Stimulated activated memory B cell treated with anti-CD40 and anti-IgM and Interleukin-4, amounts not matched to agents 10 μg/mL and 1 μg/mL and 100 μg/mL, for 72 hours (primary cell): ENCODE measurements at places on chromosomes 5 and 9.

- no peaks in the 10 kb centered on the region for H3K4me1 ChIP-seq
- H3K27ac ChIP-seq = no peak overlapping the region
- H3K36me3 ChIP-seq = no peaks in the 10 kb centered on the region
- H3K27me3 ChIP-seq = peaks cover 23% of the 10 kb centered on the region
- ATAC-seq = no peak
These were observed 226.8 kb downstream of the NMUR2 start for GRCh38 chr5:152178350-152178699.

- H3K36me3 ChIP-seq = no peaks in the 10 kb centered on the region
- H3K27me3 ChIP-seq = peaks cover 9% of the 10 kb centered on the region
- no peak for ATAC-seq
- H3K4me1 ChIP-seq = no peaks in the 10 kb centered on the region
- no peak overlapping the region for H3K4me3 ChIP-seq
These were observed 59.2 kb downstream of the DAPK1 start for GRCh38 chr9:87556821-87557220.

DNA sequence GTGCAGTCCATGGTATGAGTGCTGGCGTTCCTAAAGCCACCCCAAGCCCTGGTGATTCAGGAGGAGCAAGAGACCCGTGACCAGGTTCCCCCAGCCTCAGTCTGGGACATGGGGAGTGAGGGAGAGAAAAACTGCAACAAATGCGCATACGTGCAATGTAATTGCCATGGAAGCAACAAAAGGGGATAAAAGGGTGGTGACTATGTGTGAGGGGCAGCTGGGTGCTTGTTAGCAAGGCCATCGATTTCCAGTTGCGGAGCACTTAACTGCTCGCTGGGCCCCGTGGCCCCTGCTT lies 709 bp upstream of the SH3PXD2B start:
- peaks cover 91% of the 10 kb centered on the region for H3K27me3 ChIP-seq
- no peaks in the 10 kb centered on the region for H3K36me3 ChIP-seq
- peaks cover 18% of the 10 kb centered on the region for H3K4me1 ChIP-seq
- no peak for ATAC-seq

- H3K27me3 ChIP-seq = no peaks in the 10 kb centered on the region
- H3K36me3 ChIP-seq = peaks cover 8% of the 10 kb centered on the region
- H3K27ac ChIP-seq = peak overlapping the region; percentile 92
- H3K4me3 ChIP-seq = peak overlapping the region; percentile 29
- H3K4me1 ChIP-seq = peaks cover 81% of the 10 kb centered on the region
These were observed 24.5 kb downstream of the MAST4 start for GRCh38 chr5:66620711-66621110.

DNA sequence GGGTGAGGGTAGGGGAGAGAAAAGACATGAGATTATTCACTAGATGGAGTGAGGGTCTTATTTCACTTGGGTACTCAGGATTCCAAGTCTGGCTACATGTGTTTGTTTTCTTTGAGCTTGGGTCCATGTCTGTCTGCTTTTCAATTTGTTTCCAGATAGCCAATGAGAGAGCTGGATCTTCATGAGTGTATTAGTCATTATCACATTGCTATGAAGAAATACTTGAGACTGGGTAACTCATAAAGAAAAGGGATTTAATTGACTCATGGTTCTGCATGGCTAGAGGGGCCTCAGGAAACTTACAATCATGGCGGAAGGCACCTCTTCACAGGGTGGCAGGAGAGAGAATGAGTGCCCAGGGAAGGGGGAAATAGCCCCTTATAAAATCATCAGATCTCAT lies 196.8 kb upstream of the TRIM32 start:
- no peaks in the 10 kb centered on the region for H3K36me3 ChIP-seq
- no peaks in the 10 kb centered on the region for H3K4me1 ChIP-seq
- no peak overlapping the region for H3K4me3 ChIP-seq
- ATAC-seq = no peak
- H3K27ac ChIP-seq = no peak overlapping the region
- H3K27me3 ChIP-seq = no peaks in the 10 kb centered on the region

GRCh38 chr5:102959055-102959454 lies 160.9 kb downstream of the GIN1 start:
- H3K4me3 ChIP-seq = no peak overlapping the region
- H3K27ac ChIP-seq = no peak overlapping the region
- ATAC-seq = no peak
- no peaks in the 10 kb centered on the region for H3K27me3 ChIP-seq
- H3K4me1 ChIP-seq = no peaks in the 10 kb centered on the region

- H3K27ac ChIP-seq = no peak overlapping the region
- H3K36me3 ChIP-seq = no peaks in the 10 kb centered on the region
- ATAC-seq = peak; percentile 53
- no peak overlapping the region for H3K4me3 ChIP-seq
- H3K4me1 ChIP-seq = no peaks in the 10 kb centered on the region
These were observed 886.8 kb upstream of the SEMA6A start for GRCh38 chr5:117461403-117461802.
